Left ventricle myocardium superior (tissue), 1 donor: ENCODE measurements at places on chromosomes 5 and 9. TPM values are rescaled to one million over a fixed set of nuclear protein-coding genes. Genes with fewer than 3 reads are reported as not detected.

DNA sequence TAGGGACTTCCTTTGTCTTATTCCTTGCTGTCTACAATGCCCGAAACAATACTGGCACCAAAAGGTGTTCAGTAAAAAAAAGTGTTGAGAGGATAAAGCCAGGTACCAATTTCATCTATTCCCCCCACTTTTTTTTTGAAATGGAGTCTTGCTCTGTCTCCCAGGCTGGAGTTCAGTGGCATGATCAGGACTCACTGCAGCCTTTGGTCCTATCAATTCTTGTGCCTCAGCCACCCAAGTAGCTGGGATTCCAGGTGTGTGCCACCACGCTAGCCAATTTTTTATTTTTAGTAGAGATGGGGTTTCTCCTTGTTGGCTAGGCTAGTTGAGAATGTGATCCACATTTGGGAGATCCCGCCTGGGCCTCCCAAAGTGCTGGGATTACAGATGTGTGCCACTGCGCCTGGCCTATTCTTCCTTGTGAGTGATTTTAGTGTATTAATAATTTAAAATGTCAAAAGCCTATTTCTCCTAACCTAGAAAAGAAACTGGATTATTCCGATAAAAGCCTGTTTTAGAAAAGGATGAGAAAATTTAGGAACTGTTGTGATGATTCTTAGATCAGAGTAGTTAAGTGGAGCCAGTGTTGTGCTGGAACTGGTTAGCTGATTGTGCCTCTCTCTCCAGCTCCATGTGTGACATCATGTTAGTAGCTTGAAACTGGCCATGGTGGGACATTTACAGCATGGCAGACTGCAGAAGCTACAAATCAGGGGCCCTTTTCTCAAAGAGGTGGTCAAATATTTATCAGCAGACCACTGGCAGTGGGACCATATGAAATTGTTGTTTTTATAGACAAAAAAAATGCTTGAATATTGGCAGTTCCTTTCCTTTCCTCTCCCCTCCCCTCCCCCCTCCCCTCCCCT is 14.3 kb downstream of the CDC42SE2 start:
- DNase-seq: no peak

Gene FAT2
- not detected for total RNA-seq

- no peak for DNase-seq
Observed at GRCh38 chr9:113482341-113482740, 18.8 kb downstream of the RGS3 start.

DNA sequence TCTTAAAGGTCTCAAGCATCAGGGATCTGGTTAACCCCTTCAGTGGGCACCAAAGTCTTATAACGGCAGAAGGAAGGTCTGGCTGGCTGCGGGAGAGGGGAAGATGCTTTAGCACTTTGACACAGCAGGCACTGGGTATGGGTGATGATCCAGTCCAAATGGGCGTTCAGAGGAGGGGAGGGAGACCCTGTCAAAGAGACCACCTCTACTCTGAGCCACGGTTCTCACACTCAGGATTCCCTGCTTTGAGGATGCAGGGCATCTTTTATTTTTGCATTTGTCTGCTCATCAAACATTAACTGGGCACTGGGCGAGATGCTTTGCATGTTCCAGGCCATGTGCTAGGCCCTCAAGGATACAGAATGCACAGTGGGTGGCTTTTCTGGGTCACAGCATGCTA is 204.0 kb downstream of the DAB2IP start:
- no peak for DNase-seq

DNA sequence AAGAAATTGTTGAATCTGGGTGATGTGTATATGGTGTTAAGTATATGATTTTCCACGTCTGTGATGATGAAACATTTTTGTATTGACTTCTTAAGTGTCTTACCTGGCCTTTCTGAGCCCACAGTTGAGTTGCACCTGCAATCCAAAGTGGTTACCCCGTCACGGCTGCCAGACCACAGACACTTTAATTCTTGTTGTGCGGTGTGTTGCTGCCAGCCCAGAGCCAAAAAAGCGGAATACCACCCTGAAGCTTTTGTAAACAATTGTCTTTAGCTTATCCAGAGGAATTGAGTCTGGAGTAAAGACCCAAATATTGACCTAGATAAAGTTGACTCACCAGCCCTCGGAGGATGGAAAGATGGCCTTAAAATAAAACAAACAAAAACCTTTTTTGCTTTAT is 35.1 kb downstream of the MTAP start:
- DNase-seq: no peak

DNA sequence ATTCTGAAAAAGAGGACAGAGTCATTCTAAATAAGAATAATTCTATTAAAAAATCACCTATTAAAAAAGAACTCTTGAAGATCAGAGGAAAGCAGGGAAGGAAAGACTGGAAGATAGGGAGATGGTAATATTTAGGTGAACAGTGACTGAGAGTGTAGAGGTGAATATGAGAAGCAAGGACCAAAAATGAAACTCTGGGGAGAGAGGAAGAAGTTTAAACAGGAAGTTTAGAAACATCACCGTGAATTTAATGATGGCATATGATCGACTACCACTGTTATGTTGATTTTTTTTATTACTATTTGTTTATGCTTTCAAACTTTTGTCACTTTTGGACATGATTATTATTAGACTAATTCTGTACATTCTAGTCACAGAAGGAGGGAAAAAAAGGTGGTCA is 1.7 kb upstream of the SPINK6 start:
- no peak for DNase-seq

- no peak for DNase-seq
Observed at GRCh38 chr9:109245310-109245897, 75.5 kb downstream of the EPB41L4B start.
